ENCODE measurements at places on chromosomes 5 and 9. TPM values are rescaled to one million over a fixed set of nuclear protein-coding genes. Genes with fewer than 3 reads are reported as not detected.

GRCh38 chr5:6829150-6829784 lies 116.0 kb downstream of the TENT4A start:
- H3K27ac ChIP-seq = no peak overlapping the region
- no peak overlapping the region for H3K4me3 ChIP-seq
- H3K4me1 ChIP-seq = no peaks in the 10 kb centered on the region
- DNase-seq = no peak
- no peaks in the 10 kb centered on the region for H3K36me3 ChIP-seq

- no peaks in the 10 kb centered on the region for H3K27me3 ChIP-seq
- no peak for DNase-seq
- H3K4me3 ChIP-seq = no peak overlapping the region
These were observed 132.0 kb downstream of the FAM174A start for GRCh38 chr5:100667161-100667630.

- H3K4me1 ChIP-seq = peaks cover 8% of the 10 kb centered on the region
- H3K4me3 ChIP-seq = no peak overlapping the region
- no peaks in the 10 kb centered on the region for H3K36me3 ChIP-seq
- no peaks in the 10 kb centered on the region for H3K27me3 ChIP-seq
- DNase-seq = no peak
These were observed 3.9 kb downstream of the BNC2 start for GRCh38 chr9:16866587-16866986.

Gene SH3TC2
- 16.9 TPM for total RNA-seq

GRCh38 chr9:133957328-133957727 lies 34.8 kb downstream of the VAV2 start:
- peak overlapping the region; percentile 59 for H3K27ac ChIP-seq
- peaks cover 23% of the 10 kb centered on the region for H3K36me3 ChIP-seq
- no peak overlapping the region for H3K4me3 ChIP-seq
- no peak for DNase-seq

Gene HNRNPH1
- total RNA-seq = 639 TPM

Gene MLANA
- not detected for total RNA-seq

Measured in SJSA1 (cell line).